ENCODE measurements at places on chromosomes 11 and 22.
A peak's percentile ranks its signal among the peaks of the same experiment; 100 is the strongest.

DNA sequence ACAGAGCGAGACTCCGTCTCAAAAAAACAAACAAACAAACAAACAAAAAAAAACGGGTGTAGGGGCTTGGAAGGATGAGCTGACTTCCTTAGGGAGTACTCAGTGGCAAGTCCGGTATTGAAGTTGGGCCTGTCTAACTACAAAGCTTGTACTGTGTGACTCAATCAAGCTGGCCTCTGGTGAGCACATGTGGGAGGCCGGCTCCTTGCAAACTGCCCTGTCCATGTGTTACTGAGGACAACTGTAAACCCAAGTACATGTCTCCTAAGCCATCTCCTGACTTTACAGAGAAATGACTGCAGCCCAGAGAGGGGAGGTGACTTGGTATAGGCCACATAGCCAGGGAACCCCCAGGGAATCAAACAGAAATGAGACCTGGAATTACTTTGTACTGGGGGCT, 11.6 kb downstream of the RIBC2 start:
- no peak for DNase-seq

DNA sequence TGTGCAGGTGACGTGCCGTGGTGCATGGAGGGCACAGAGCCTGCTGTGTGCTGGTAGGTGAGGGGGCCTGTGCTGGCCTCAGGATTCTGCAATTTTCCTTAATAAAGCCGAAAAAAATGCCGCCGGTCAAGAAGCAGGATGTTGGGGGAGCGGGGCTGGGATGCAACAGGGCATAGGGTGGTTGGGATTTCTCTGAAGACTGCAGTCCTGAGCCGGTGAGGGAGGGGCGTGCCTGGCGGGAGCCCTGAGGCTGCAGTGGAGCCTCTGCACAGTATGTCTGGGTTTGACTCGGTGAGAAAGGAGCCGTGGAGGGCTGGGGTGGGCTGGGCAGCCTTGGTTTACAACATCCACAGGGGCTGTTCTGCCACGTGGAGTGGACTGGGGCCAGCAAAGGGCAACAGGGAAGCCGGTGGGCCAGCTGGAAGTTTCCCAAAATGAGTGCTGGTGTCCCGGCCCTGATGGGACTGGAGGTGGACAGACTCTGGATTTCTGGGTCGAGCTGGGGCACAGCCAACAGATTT, 1.3 kb downstream of the CDHR5 start:
- DNase-seq, result no peak

GRCh38 chr11:35225946-35226520, 87.1 kb downstream of the CD44 start:
- DNase-seq, result no peak

DNA sequence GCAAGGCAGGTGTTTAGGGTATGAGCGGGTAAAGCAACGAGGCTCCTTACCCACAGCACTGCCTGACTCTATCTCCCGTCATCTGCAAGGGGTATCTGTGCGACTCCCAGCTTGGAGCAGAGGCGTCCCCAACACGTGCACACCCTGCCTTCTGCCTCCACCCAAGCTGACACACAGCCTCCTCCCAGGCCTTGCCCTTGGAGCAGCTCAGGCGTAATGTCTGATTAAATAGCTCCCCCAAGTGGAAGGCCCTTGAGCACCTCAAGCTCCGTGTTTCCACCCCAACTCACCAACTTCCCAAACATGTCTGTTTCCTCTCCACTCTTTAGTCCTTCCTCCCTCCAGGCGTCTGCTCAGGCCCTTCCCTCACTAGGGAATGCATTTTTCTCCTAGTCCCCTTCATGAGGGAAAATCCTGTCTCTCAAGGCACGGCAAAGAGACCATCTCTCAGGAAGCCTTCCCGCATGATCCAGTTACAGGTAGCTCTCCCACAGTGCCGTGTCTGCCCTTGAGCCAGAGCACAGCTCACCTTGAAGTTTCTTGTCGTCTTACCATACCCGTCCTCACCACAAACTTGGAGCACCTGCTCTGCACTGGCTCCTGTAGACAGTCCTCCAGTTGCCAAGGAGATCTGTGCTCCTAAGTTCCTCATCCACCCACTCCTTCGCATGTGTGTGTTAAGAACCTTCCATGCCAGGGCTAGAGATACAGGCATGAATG, 15.8 kb downstream of the CYB5R2 start:
- peak; percentile 37 for DNase-seq

All from MG63 (cell line).